Neural progenitor cell (in vitro differentiated cells): ENCODE measurements at places on chromosomes 11 and 22.

DNA sequence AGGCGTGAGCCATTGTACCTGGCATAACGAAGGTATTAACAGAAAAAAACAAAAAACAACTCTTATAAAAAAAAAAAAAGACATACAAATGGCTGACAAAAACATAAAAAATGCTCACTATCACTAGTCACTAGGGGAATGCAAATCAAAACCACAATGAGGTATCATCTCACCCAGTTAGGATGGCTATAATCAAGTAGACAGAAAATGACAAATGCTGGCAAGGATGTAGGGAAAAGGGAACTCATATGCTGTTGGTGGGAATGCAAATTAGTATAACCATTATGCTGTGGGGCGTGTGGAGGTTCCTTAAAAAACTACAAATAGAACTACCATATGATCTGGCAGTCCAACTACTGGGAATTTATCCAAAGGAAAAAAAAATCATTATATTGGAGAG is 17.0 kb downstream of the THY1 start:
- no peaks in the 10 kb centered on the region for H3K4me1 ChIP-seq
- H3K36me3 ChIP-seq = no peaks in the 10 kb centered on the region
- H3K27ac ChIP-seq = no peak overlapping the region
- H3K27me3 ChIP-seq = no peaks in the 10 kb centered on the region

DNA sequence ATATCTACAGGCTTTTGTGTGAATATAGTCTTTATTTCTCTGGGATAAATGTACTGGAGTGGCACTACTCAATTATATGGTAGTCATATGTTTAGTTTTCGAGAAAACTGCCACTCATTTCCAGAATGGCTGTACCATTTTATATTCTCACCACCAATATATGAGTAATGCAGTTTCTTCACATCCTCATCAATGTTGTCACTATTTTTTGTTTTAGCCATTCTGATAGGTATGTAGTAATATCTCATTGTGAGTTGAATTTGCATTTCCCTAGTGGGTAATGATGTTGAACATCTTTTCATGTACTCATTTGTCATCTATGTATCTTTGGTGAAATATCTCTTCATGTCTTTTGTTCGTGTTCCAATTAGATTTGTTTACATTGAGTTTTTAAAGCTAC is 18.0 kb downstream of the ACRV1 start:
- peaks cover 43% of the 10 kb centered on the region for H3K36me3 ChIP-seq
- no peaks in the 10 kb centered on the region for H3K27me3 ChIP-seq
- no peak overlapping the region for H3K4me3 ChIP-seq
- no peak for DNase-seq
- no peaks in the 10 kb centered on the region for H3K4me1 ChIP-seq

DNA sequence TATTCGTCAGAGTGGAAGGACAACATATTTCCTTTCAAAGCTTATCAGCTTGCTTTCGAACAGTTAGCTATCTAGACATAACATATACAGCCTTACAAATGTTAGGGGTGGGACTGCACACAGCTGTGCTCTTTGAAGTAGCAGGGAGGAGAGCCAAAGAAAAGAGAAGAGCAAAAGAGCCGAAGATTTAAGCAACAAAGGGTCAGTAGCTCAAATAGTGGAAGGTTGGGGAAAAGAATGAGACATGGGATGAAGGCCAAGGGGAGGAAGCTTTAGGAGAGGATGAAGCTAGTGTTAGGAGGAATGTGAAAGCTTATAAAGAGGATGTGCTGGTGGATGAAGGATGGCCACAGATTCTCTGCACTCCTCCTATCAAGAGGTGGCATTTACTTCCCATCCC is 31.8 kb upstream of the IGSF22 start:
- no peak overlapping the region for H3K27ac ChIP-seq
- DNase-seq = no peak
- no peak overlapping the region for H3K4me3 ChIP-seq
- no peaks in the 10 kb centered on the region for H3K27me3 ChIP-seq
- no peaks in the 10 kb centered on the region for H3K36me3 ChIP-seq

DNA sequence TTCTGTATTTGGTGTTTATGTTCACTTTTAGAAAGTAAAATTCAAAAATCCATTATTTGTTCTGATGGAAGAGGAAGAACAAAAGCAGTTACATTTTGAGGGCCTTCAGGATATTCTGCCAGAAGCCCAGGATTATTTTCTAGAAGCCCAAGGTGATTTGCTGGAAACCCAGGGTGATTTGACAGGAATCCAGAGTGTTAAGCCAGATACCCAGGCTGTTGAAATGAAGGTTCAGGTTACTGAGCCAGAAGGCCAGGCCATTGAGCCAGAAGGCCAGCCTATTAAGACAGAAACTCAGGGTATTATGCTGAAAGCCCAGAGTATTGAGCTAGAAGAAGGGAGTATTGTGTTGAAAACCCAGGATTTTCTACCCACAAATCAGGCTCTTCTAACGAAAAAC is 33.1 kb downstream of the CCDC15 start:
- peak; percentile 9 for DNase-seq
- no peaks in the 10 kb centered on the region for H3K4me1 ChIP-seq
- no peaks in the 10 kb centered on the region for H3K36me3 ChIP-seq
- peak overlapping the region; percentile 31 for H3K27ac ChIP-seq

GRCh38 chr11:116874251-116874650 is 36.8 kb upstream of the APOA1 start:
- H3K4me3 ChIP-seq = no peak overlapping the region
- H3K27ac ChIP-seq = no peak overlapping the region
- no peaks in the 10 kb centered on the region for H3K36me3 ChIP-seq
- DNase-seq = no peak
- H3K27me3 ChIP-seq = no peaks in the 10 kb centered on the region

DNA sequence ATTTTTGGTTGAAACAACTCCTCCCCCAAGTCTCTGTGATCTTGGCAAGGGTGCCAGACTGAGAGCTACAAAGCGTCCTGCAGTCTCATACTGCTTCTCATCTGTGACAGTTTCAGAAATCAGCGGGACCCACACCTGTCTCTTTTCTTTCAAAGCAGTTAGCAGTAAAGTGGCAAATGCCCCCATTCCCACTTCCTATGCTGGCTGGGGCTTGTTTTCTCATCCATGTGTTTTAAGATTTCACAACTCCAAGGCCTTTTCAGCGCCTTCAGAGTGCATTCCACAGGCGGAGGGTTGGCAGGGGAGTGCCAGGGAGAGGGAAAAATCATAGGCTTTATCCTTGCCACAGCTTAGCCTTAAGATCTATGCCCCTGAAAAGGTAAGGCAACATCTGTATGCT is 493.5 kb downstream of the OPCML start:
- H3K27ac ChIP-seq = no peak overlapping the region
- H3K27me3 ChIP-seq = no peaks in the 10 kb centered on the region
- no peak overlapping the region for H3K4me3 ChIP-seq
- H3K4me1 ChIP-seq = no peaks in the 10 kb centered on the region
- no peak for DNase-seq
- no peaks in the 10 kb centered on the region for H3K36me3 ChIP-seq
